Activated CD4-positive, CD25-positive, alpha-beta regulatory T cell (primary cell): ENCODE measurements at places on chromosomes 3 and 15.

- no peak for DNase-seq
These were observed 2.7 kb upstream of the CDCP1 start for GRCh38 chr3:45148921-45149320.

DNA sequence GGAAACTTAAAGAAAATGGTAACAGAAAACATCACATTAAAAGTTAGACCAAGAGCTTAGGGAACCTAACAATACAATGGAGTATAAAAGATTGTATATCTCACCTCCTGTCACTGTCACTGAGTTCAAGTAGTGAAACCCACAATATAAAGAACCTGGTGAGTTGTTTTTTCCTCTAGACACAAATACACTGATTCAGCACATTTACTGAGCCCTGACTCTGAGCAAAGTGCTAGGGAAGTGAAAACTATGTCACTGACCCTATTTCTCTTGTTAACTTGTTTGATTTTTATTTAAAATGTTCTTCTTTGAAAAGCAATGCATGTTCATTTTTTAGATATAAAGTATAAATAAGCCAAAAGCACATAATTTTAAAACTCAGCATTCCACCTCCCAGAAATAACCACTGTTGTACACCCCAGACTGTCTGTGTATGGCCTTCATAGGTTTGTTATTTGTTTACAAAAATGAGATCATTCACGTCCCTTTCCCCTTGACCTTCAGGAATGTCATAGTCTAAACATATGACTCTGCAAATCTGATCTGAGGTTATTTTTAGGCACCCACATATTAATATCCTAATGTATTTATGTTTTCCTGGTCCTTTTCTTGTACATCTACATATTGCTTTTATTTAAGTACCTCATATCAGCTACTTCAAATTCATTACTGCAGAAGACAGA is 69.2 kb upstream of the CSTA start:
- no peak for DNase-seq

- DNase-seq = no peak
These were observed 27.3 kb downstream of the DUT start for GRCh38 chr15:48358229-48359152.

GRCh38 chr3:171206283-171206682 is 179.8 kb upstream of the SLC2A2 start:
- DNase-seq = no peak

DNA sequence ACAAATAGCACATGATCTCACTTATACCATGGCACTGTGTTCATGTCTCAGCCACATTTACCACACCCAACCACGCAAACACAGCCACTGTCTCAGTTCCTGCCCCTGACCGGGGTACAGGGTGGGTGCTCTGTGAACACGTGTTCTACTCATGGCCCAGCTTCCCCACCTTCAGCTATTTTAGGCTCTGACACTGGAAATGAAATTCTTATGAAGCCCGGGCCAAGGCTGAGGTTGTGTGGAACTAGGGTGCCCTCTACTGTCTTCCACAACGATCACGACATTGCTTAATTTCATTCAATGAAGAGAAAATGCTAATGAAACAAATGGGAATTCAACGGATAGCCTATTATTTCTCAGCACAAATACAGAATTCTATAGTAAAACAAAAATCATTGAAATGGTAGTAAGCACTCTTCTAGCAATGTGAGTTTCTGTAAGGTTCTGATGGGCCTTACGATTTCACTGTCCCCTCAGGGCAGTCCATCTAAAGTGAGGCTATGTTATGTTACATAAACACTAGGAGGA is 2.1 kb upstream of the GABRA5 start:
- no peak for DNase-seq

DNA sequence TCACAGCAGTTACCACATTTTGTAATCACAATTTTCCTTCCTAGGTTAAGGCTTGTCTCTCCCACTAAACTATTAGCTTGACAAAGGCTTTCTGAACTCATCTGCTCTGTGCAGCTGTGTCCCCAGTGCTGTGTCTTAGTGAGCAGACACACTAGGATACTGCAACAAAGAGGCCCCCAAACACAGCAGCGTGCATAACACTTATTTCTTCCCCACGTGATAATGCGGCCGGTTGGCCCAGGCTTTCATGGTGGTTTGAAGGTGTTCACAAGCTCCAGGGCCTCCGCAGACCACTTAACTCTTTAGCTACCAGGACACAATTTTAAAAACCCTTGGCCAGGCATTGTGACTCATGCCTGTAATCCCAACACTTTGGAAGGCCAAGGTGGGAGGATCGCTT is 2.2 kb upstream of the HDAC11 start:
- DNase-seq = no peak
